ENCODE measurements at places on chromosomes 1 and 21. TPM values are rescaled to one million over a fixed set of nuclear protein-coding genes. Genes with fewer than 3 reads are reported as not detected.

Gene RGS13
- total RNA-seq, result not detected

Gene COL18A1
- 11.4 TPM for total RNA-seq

Gene PARS2
- total RNA-seq, result 3.3 TPM

Gene C1orf210
- not detected for total RNA-seq

Gene CAPN8
- total RNA-seq, result not detected

Gene KPRP
- not detected for total RNA-seq

Gene CD34
- 0.82 TPM for total RNA-seq

Gene ANKRD35
- 0.82 TPM for total RNA-seq

Gene RGS8
- 39.5 TPM for total RNA-seq

Gene CFHR4
- 0.41 TPM for total RNA-seq

Gene FMO1
- 3.7 TPM for total RNA-seq

Gene EVA1B
- 3.7 TPM for total RNA-seq

Gene GJA5
- total RNA-seq, result 1.6 TPM

Gene SLC25A34
- not detected for total RNA-seq

Gene EPHA10
- 8.6 TPM for total RNA-seq

Gene HSD3B1
- not detected for total RNA-seq

Gene OR2T2
- total RNA-seq, result not detected

Gene GUCA2A
- not detected for total RNA-seq

Gene FGR
- 0.41 TPM for total RNA-seq

Gene NBPF6
- total RNA-seq, result not detected

Gene USH2A
- total RNA-seq, result under 0.01 TPM

Gene MPZ
- 1.6 TPM for total RNA-seq

Gene USP16
- total RNA-seq, result 34.6 TPM

Gene SYTL1
- not detected for total RNA-seq

Gene RAB42
- 1.2 TPM for total RNA-seq

Gene PGLYRP3
- not detected for total RNA-seq

Gene LY9
- not detected for total RNA-seq

Gene BSND
- not detected for total RNA-seq

Gene TLCD4
- 15.9 TPM for total RNA-seq

Gene SLC26A9
- total RNA-seq, result not detected

Gene KRTAP19-3
- not detected for total RNA-seq

Gene FCRL5
- not detected for total RNA-seq

Gene FNBP1L
- 254 TPM for total RNA-seq

Gene S100A7
- not detected for total RNA-seq

Gene EPS8L3
- total RNA-seq, result not detected

Gene CLEC20A
- total RNA-seq, result not detected

Gene S100A7A
- total RNA-seq, result not detected

Gene THRAP3
- 80.3 TPM for total RNA-seq

Gene SLAMF9
- not detected for total RNA-seq

Gene ENAH
- total RNA-seq, result 48.5 TPM

Gene SOAT1
- 15.9 TPM for total RNA-seq

Gene ILDR2
- 22.8 TPM for total RNA-seq

Gene TRIM17
- total RNA-seq, result 1.6 TPM

Measured in frontal cortex (tissue), 4 donors.